ENCODE measurements at places on chromosomes 2 and 18.

- DNase-seq = no peak
Measured at GRCh38 chr2:121524685-121525425, 5.8 kb upstream of the RNU4ATAC start.

DNA sequence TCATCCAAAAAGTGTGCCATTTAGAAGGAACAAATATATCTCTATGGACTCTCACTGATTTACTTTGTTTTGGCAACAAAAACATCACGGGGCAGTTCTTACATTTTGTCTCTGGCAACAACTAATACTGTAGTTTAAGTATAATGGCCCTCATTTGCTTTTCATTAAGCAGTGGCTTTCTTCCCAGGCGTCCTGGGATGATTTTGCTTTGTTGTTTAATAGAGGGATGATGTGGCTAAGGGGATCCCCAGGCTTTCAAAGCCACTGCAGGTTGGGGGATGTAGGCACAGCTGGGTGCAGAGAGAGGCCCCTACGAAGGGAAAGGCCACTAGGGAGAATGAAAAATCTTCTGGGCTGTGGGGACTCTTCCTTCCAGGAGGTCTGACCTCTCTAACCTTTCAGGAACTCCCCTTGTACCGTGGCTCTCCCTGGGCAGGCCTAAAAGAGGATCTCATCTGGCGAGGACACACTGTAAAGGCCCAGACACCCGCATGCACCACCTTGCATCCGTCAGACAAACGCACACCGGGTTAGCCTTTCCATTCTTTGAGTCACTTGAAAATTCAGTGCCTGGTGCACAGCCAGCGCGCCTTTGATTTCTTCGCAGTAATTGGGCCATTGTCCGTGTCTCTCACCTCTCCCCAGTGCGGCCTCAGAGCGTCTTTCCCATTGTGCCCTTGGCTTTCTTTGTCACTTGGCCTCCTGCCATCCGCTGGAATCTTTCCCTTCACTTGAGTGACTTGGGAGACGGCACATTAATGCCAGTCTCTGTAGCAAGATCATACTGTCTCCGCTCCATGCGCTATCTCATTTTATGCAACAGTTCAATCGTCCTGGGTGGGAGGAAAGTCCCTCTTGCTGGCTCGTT is 40.3 kb upstream of the AFF3 start:
- peak; percentile 62 for DNase-seq

DNA sequence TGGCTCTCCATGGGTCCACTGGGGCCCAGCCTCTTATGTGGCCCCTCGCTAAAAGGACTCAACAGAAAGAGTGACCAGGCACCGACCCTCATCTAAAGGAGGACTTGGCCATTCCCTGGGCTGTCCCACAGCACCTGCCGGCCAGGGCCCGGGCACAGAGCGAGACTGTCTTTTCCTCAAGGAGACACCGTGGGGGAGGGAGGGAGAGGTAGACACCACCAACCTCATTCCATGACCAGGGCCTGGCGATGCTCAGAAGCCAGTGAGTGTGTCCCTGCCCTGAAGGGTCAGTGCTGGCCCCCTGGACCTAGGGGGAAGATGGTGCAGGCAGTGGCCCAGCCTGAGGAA is 39.8 kb upstream of the ALPP start:
- DNase-seq = no peak

- DNase-seq = no peak
Measured at GRCh38 chr2:14815201-14815600, 182.7 kb downstream of the LRATD1 start.

Data from cerebellar cortex (tissue), 1 donor.